Activated T-cell treated with anti-CD3 and anti-CD28 coated beads, Interleukin-2, amount 50 U/mL, for 4 hours (primary cell): ENCODE measurements at places on chromosomes 7 and 10.

- no peak for DNase-seq
Measured at GRCh38 chr10:10792681-10793080, 225.0 kb upstream of the CELF2 start.

GRCh38 chr7:15175152-15175551 is 272.6 kb upstream of the DGKB start:
- DNase-seq = no peak

- no peak for DNase-seq
Measured at GRCh38 chr10:97024168-97025073, 161.3 kb downstream of the SLIT1 start.

DNA sequence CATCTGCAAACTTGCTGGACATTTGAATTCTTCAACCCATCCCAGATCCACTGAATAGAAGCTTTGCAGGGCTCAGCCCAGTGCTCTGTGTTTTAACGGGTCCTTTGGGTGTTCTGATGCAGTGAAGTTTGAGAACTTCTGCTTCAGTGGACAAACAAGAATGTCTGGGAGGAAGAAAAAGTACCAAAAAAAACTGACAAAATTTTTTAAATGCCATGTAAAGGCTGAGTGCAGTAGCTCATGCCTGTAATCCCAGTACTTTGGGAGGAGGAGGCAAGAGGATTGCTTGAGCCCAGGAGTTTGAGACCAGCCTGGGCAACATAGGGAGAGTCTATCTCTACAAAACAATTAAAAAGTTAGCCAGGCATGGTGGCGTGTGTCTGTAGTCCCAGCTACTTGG is 51.8 kb upstream of the FRMD4A start:
- DNase-seq = no peak

DNA sequence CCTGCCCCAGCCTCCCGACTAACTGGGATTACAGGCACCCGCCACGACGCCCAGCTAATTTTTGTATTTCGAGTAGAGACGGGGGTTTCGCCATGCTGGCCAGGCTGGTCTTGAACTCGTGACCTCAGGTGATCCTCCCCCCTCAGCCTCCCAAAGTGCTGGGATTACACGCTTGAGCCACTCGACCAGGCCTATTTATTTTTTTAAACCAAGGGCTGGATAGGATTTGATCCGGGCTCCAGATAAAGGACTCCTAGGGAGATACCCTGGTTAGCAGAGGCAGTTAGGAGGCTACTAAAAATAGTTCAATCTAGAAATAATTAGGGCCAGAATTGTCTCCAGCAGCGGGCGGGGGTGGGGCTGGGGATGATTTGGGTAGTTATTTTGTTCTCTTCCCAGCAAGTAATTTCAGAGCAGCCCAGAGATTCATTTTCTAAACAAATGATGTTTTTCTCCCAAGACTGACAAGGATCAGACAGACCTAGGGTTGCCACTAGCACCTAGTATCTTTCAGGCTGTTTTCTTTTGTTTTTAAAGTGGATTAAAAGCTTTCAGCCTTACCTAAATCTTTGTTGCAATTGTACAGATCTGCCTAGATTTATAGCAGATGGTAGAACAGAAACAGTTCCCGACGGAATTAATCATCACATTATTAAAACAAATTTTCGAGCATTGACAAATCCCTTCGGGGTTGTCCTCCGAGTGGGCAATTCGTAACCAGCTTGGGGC is 859 bp upstream of the SMC3 start:
- no peak for DNase-seq
